GOT3 (cell line): ENCODE measurements at places on chromosomes 1 and 21.

DNA sequence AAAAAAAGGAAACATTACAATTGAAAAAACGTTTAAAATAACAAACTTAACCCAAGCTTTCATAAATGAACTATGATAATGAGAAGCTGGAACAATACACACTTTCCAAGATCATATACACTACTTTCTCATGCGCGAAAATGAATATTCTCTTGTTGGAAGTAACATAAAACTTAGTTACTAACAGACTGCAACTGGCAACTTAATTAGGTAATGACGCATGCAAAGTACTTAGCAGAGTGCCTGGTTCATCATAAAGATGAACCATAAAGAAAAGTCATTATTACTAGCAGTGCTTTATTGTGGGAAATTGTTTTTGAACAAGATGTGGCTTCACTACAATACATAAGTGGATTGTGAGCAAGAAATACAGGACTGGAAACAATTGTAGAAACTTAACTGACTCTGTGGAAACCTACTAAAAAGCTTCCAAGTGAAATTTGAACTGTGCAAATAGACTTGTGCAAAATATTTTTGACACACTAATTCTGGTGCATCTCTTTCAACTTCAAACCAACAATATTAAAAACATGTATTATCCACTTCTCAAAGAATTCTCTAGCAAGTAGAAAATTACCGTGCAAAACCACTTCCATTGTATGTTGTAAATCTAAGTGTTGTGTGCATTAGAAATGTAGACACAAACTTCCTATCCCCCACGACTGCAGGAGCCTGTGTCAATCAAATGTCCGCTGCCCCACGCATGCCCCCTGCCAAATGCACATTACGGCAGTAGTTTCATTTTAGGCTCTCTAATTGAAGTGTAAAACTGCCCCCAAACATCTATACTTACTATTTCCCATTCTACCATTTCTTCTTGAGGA lies 2.0 kb downstream of the ARHGAP29 start:
- DNase-seq, result no peak

DNA sequence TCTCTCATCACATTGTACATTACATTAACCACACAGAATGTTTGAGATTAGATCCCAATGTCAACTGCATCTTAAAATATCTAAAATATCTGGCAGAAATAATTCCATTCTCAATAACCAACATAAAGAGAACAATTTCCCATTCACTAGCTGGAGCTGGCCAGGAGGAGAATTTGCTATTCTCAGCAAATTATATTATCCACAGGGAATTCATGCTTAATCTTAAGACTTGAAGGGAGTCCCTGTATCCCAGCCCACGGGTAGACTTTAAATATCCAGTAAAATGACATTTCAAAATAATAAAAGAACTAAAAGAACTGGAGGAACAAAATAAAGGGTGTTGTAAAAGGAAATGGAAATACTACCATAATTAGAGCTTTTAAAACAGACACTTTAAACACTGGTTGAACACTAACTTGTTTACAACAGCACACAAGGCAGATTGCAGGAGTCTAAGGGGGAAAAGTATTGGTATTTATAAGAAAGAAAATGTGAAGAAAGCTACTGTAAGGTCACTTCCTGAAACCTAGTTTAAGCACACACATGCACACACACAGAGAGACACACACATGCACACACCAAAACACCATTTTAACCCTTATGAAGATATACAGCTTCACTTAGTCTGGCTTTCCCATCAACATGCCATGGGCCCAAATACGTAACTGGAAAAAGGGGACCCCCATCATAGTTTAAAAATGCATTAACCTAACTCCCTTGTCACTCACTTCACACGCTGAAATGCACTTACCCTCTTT lies 107.0 kb downstream of the PTPN14 start:
- DNase-seq, result no peak

DNA sequence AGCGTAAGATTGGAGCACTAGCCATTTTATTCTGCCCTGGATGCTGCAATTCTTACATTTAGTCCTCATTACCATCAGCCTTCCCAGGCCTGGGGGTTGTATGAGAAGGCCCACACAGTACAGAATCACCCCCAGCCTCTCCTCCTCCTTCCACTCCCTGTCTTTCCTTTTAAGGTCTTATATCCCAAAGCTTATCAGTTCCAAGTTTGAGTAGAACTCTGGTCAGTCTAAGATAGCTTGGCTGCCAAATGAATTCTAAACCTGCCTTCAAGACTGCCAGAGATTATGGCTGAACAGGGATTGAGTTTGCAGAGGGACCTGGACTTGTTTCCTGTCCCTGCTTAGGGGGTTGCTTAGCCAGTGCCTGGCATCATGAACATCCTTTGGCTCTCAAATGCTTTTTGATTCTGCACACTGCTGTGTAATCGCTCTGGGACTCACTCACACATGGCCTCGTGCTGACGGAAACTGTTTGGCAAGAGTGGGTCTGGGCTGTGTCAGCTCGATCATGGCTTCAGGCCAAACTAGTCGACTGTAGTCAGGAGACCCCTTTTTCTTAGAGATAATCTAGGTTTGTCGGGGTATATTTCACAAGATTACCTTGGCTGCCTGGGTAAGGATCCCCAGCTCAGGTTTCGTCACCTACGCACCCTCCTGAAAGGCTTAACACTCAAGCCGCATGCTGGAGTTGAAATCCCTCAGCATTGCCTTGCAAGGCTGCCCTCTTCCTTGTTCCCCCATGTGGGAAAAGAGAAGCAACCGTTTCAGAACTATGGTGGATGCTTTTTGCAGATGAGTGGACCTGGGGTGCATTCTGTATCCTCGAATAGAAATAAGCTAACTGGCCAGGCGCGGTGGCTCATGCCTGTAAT lies 252.6 kb downstream of the NFIA start:
- DNase-seq, result no peak

GRCh38 chr1:114002492-114003239 lies 23.4 kb downstream of the OLFML3 start:
- no peak for DNase-seq

GRCh38 chr1:82849460-82849859 lies 1048.7 kb downstream of the ADGRL2 start:
- DNase-seq, result no peak

- no peak for DNase-seq
Measured at GRCh38 chr1:116325922-116326321, 47.1 kb upstream of the ATP1A1 start.
